ENCODE measurements at places on chromosomes 5 and 9.

GRCh38 chr9:126456441-126457174 lies 130.0 kb downstream of the MVB12B start:
- DNase-seq: no peak

DNA sequence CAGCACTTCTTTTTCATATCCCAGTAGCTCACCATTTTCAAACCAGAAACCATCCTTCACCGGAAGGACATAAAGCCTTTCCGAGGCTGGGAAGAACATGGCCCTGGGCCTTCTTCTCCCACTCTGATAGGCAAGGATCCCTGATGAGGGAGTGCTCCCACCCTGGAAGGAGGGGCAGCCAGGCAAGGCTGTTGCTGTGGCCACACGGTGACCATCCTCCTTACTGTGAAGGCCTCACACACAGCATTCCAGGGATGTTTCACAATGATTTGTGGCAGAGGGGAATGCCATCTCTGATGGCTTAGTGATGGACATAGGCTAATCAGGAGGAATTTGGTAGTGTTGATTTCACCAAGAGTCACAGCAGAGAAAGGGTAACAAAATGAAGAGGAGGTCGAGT lies 130.7 kb downstream of the ADAMTS12 start:
- DNase-seq: no peak

GRCh38 chr5:13992795-13993194 lies 48.3 kb upstream of the DNAH5 start:
- DNase-seq: no peak

GRCh38 chr5:173637340-173637739 lies 20.9 kb upstream of the BOD1 start:
- DNase-seq: no peak

- DNase-seq: peak; percentile 65
Measured at GRCh38 chr5:99104538-99105132, 175.8 kb upstream of the CHD1 start.

GRCh38 chr5:6076341-6077239 lies 301.8 kb downstream of the MED10 start:
- no peak for DNase-seq

GRCh38 chr5:32794086-32794485 lies 83.0 kb downstream of the NPR3 start:
- DNase-seq: peak; percentile 59
